A549 (cell line): ENCODE measurements at places on chromosomes 2 and 18. TPM values are rescaled to one million over a fixed set of nuclear protein-coding genes. Genes with fewer than 3 reads are reported as not detected.

Gene PAX8
- polyA plus RNA-seq, result 0.81 to 1.7 TPM (median 1.5 TPM) in 3 replicates

Gene HJURP
- polyA plus RNA-seq, result 102 to 109 TPM (median 103 TPM) in 3 replicates

Gene FABP1
- not detected in 3 replicates for polyA plus RNA-seq

Gene TMEM37
- polyA plus RNA-seq, result 3.3 to 5.1 TPM (median 4.7 TPM) in 3 replicates

Gene GAREM2
- 4.5 to 5.9 TPM (median 5.6 TPM) in 3 replicates for polyA plus RNA-seq

Gene ATP9B
- 22.6 to 31.1 TPM (median 25.2 TPM) in 3 replicates for polyA plus RNA-seq

Gene NEDD4L
- polyA plus RNA-seq, result 18.0 to 22.6 TPM (median 21.7 TPM) in 3 replicates

Gene DLGAP1
- polyA plus RNA-seq, result 0.04 to 0.09 TPM (median 0.07 TPM) in 3 replicates

Gene DUSP2
- 0.22 to 0.26 TPM (median 0.22 TPM) in 3 replicates for polyA plus RNA-seq

Gene C1D
- 57.5 to 69.8 TPM (median 62.5 TPM) in 3 replicates for polyA plus RNA-seq

Gene PRSS56
- 0.07 TPM in 1 of 3 replicates, not detected in the others for polyA plus RNA-seq

Gene IL1F10
- not detected in 3 replicates for polyA plus RNA-seq

Gene CYP26B1
- 13.0 to 18.9 TPM (median 13.6 TPM) in 3 replicates for polyA plus RNA-seq

Gene CSRNP3
- polyA plus RNA-seq, result 0.01 to 0.08 TPM (median 0.05 TPM) in 3 replicates

Gene NIF3L1
- 47.0 to 49.5 TPM (median 47.3 TPM) in 3 replicates for polyA plus RNA-seq

Gene GATA6
- 1.3 to 1.6 TPM (median 1.4 TPM) in 3 replicates for polyA plus RNA-seq

Gene IL1B
- polyA plus RNA-seq, result 0.14 to 0.54 TPM (median 0.38 TPM) in 3 replicates

Gene FAM237A
- polyA plus RNA-seq, result not detected in 3 replicates

Gene ABCG8
- polyA plus RNA-seq, result not detected in 3 replicates

Gene CTAGE1
- 0.03 TPM in 1 of 3 replicates, not detected in the others for polyA plus RNA-seq

Gene LBX2
- polyA plus RNA-seq, result 2.0 to 2.4 TPM (median 2.1 TPM) in 3 replicates

Gene ANKRD30BL
- not detected in 3 replicates for polyA plus RNA-seq

Gene IL1R2
- 0.71 to 0.83 TPM (median 0.71 TPM) in 3 replicates for polyA plus RNA-seq

Gene DSG4
- not detected in 3 replicates for polyA plus RNA-seq

Gene TNFAIP6
- polyA plus RNA-seq, result 2.9 to 4.5 TPM (median 4.1 TPM) in 3 replicates

Gene POTEI
- 0.04 TPM in 1 of 3 replicates, not detected in the others for polyA plus RNA-seq

Gene MAP2
- polyA plus RNA-seq, result 0.43 to 0.53 TPM (median 0.50 TPM) in 3 replicates

Gene SCYGR4
- not detected in 3 replicates for polyA plus RNA-seq

Gene TNFRSF11A
- polyA plus RNA-seq, result 1.9 to 2.1 TPM (median 2.0 TPM) in 3 replicates

Gene EIPR1
- polyA plus RNA-seq, result 51.6 to 55.6 TPM (median 55.0 TPM) in 3 replicates

Gene TSPYL6
- not detected in 3 replicates for polyA plus RNA-seq

Gene GALR1
- not detected in 3 replicates for polyA plus RNA-seq

Gene GCG
- not detected in 3 replicates for polyA plus RNA-seq

Gene SERPINB10
- not detected in 3 replicates for polyA plus RNA-seq

Gene CYP27A1
- polyA plus RNA-seq, result 0.10 to 0.14 TPM (median 0.11 TPM) in 3 replicates
